ENCODE measurements at places on chromosomes 3 and 15.

GRCh38 chr3:129120254-129121004, 1.2 kb downstream of the RAB43 start:
- DNase-seq = peak; percentile 70

- no peak for DNase-seq
Observed at GRCh38 chr3:107110596-107111305, 266.5 kb upstream of the CCDC54 start.

DNA sequence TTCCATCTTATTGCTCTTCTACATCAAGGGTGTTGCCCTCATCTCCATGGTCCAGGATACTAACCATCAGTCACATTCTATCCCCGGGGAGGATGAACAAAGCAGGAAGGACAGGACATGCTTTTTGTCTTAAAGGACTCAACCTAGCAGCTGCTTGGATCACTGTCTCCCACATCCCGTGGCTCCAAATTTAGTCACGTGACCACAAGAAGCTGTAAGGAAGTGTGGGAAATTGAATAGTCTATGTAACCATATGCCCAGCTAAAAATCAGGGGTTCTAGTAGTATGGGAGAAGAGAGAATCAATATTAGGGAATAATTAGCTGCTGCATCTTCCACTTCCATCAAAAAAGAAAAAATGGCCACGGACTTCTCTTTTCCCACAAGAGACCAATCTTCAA, 18.2 kb upstream of the CMSS1 start:
- DNase-seq = no peak

- peak; percentile 16 for DNase-seq
Observed at GRCh38 chr3:150925751-150926201, 20.5 kb upstream of the MINDY4B start.

- no peak for DNase-seq
Observed at GRCh38 chr15:96924570-96924969, 594.1 kb downstream of the NR2F2 start.

Measured in astrocyte of the cerebellum (primary cell).